ENCODE measurements at places on chromosomes 5 and 9.

GRCh38 chr5:169333518-169333917 lies 32.6 kb upstream of the SLIT3 start:
- DNase-seq = no peak

DNA sequence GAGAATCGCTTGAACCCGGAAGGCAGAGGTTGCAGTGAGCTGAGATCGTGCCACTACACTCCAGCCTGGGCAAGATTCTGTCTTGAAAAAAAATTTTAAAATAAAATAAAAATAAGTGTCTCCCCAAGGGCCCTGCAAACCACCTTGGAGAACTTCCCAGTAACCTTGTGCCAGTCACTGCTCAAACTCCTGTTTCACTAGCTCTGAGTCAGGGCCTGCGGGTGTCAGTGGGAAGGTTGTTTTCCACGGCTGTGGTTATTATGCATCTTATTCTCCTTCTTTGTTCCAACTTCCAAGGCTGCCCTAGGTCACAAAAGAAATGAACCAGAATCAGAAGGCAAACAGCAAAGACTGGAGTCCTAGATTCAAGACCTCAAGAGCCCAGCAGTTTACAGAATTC lies 246.7 kb downstream of the ADAMTSL1 start:
- peak; percentile 60 for DNase-seq

- DNase-seq = peak; percentile 30
Observed at GRCh38 chr9:136791516-136792276, 552 bp downstream of the TMEM141 start.

- DNase-seq = no peak
Observed at GRCh38 chr9:38405785-38406184, 13.3 kb downstream of the ALDH1B1 start.

DNA sequence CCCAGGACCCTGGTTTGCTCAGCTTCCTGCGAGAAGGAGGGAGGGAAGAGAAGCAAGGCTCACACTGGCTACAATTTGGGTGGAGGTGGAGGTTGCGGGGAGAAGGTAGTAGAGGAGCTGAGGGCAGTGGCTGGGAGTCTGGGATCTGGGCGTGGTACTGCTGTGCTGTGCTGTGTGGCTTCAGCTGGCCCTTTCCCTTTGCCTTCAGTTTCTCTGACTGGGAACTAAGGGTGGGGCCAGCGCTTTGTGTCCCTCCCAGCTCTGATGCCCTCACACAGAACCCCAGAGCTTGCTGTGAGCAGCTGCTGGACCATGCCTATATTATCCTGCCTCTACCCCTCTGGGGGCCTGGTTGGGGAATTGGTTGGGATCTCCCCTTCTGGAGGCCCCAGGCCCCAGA lies 60.9 kb downstream of the RGS3 start:
- no peak for DNase-seq

- no peak for DNase-seq
Observed at GRCh38 chr5:57370376-57370775, 112.2 kb downstream of the ACTBL2 start.

DNA sequence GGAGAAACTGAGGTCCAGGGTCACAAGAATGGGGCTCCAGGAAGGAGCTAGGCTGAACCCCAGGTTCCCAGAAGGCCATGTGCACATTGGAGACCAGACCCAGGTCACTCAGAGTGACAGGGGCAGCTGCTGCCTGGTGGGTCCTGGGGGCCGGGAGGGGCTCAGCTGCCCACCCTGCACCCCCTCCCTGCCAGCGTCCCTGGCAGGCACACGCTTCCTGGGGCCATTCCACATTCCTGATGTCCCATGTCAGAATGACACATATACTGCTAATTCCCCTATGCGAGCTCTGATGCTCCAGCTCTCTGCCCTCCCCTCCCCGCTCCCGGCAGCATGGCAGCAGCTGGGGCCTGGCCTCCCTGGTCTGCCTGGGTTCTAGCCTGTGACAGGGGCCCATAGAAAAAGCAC lies 14.0 kb downstream of the FGFR4 start:
- no peak for DNase-seq

GRCh38 chr9:84937581-84937980 lies 268.1 kb downstream of the NTRK2 start:
- DNase-seq = no peak

GRCh38 chr5:108556441-108557145 lies 174.7 kb upstream of the FBXL17 start:
- DNase-seq = no peak

DNA sequence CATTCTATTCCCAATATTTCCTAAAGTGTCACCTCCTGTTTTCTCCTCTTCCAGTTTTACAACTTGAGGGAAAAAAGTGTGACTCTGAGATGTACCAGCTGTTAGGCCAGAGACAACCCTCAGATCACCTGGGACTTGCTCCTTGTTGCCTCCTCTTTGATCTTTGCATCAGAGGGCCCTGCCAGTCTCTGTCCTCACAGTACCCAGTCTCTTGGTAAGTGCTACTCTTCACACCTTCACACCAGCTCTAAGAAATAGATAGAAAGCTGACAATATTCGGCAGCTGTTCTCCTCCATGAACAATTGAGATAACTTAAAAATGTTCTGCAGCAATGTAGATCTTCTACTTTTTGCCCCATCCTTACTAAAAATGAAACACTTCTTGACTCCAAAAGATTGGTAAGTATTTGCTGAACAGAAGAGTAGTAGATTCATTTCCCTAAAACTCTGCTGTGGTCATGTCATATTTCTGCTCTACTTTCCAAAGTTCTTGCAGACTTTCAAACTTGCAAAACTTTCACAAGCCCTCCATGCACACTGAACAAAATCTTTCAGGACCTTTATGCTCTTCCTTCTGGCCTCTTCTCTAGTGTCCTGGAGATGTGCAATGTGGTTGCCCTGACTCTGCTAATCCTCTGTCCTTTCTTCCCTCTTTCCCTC lies 188.6 kb downstream of the SNX18 start:
- DNase-seq = no peak

GRCh38 chr9:135619599-135619886 lies 19.8 kb downstream of the GLT6D1 start:
- no peak for DNase-seq

DNA sequence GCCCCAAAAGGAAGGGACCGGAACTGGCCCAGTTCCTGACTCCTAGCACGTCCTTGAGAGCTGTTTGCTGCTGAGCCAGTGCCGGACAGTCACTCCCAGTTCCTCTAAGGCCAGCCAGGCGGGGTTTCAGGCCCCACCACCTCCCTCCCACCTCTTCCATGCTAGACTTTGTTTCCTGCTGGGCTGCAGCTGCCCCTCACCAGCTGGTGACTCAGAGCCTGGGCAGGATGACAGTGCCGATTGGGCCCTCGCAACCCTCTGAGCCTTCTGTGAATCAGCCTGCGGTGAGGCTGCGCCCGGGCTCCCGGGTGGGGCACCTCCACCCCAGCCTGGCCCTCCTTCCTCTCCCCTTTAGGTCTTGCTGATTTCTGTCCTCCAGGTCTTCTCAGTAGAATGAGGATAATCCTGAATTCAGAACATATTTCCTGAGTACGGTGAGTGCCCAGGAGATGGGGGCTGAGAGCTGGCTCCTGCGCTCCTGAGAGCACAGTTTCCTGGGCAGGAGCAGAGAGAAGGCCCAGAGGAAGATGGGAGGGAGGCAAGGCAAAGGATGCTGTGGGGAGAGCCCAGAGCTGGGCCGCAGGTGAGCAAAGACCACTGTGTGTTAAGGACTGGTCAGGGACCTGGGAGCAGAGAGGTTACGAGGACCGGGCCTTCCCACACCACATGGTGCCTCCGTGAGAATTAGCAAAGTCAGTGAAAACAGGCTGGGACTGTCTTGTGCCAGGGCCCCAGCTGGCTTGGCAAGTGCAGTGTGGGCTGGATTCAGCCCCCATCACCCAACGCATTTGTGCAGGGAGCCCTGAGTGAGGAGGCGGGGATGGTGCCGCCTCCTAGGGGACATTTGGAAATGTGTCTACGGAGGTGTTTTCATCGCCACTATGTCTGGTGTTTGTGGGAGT lies 32.9 kb upstream of the STXBP1 start:
- DNase-seq = peak; percentile 89

GRCh38 chr5:111975133-111975532 lies 218.1 kb upstream of the NREP start:
- DNase-seq = no peak

DNA sequence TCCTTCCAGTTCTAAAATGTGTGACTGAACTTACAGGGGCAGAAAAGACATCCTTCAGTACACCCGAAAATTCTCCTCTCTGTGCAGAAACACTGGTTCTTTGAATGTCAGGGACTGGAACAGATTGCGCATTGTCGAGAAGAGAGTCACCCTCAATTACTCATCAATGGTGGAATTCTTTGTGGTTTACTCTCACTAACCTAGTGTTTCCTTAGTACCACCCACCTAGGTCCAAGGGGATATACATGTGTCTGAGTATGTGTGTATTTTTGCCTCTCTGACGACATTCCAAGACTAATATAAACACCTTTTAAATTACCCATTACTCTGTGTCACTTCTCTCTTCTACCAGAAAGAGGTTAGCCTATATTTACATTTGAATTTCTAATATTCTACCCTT lies 660.8 kb downstream of the TLE1 start:
- peak; percentile 96 for DNase-seq

GRCh38 chr5:58450811-58451629 lies 8.9 kb downstream of the PLK2 start:
- DNase-seq = peak; percentile 74

GRCh38 chr9:114178076-114178475 lies 22.7 kb downstream of the COL27A1 start:
- no peak for DNase-seq

DNA sequence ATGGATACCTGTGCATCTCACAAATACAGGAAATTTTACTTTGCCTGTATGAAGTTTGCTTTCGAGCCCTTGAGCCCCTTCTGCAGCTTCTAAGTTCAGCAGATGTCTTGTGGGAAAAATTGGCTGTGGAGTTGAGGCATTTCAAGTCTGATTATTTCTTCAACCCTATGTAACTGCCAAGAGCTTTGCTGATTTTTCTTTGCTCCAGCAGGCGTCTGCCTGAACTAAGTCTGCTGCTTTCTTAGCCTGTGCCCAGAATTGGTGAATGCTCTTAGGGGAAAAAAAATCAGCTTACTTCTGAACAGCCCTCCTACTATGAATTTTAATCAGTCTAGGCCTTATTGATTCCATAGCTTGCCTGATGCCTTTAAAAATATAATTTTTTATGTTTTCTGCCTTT lies 41.2 kb downstream of the RIC1 start:
- no peak for DNase-seq

- DNase-seq = no peak
Observed at GRCh38 chr5:113804943-113805342, 291.4 kb downstream of the YTHDC2 start.

DNA sequence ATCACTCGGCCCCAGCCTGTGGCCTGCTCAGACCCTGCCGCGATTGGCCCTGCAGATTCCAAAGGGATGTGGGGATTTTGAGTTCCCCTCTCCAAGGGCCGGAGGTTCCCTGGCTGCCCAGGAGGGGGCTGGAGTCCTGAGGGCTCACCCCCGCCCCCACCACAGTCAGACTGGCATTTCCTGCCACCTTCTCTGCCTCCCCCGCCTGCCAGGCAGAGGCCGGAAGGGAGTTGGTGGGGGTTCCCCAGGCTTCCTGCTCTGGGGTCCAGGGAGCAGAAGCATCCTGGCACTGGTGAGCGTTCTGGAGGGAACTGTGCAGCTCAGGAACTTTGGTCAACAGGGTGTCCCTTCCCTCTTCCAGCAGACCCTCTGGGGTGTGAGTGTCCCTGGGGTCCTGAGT lies 70.6 kb downstream of the RXRA start:
- peak; percentile 45 for DNase-seq

GRCh38 chr9:100990605-100991381 lies 37.7 kb upstream of the PLPPR1 start:
- no peak for DNase-seq

DNA sequence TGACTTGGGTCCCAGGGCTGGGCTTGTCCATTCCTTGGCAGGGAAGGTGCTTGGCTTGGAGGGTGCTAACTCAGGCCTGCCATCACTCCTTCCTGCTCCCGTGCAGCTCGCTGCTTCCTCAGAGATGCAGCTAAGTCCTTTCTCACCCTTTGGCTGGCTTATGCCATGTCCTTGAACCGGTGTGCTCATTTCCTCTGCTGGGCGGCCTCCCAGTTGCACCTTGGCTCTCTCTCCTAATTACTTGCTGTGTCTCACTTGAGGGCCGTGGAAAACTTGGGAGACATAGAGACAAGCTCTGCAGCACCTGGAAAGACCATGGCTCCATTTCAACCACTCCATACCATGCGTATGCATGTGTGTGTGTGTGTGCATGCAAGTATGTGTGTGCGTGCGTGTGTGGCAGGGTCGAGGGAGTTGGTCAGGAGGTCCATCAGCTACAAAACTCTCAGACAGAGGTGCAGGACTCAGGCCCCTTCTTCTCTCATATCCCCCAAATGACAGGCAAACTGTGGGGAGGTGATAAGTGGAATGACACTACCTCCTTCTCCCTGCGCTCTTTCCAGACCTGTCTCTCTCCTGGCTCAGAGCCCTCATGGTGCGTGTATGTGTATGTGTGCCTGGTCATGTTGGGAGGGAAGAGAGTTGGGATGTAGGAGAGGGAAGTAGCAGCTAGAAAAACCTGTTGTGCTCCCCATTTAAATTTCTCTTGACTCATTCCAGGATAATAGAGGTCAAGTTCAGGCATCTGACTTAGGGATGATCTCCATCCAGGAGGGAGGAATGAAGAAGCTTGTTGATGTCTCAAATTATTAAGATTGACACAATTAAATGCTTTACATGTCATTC lies 17.6 kb upstream of the MTMR12 start:
- no peak for DNase-seq

DNA sequence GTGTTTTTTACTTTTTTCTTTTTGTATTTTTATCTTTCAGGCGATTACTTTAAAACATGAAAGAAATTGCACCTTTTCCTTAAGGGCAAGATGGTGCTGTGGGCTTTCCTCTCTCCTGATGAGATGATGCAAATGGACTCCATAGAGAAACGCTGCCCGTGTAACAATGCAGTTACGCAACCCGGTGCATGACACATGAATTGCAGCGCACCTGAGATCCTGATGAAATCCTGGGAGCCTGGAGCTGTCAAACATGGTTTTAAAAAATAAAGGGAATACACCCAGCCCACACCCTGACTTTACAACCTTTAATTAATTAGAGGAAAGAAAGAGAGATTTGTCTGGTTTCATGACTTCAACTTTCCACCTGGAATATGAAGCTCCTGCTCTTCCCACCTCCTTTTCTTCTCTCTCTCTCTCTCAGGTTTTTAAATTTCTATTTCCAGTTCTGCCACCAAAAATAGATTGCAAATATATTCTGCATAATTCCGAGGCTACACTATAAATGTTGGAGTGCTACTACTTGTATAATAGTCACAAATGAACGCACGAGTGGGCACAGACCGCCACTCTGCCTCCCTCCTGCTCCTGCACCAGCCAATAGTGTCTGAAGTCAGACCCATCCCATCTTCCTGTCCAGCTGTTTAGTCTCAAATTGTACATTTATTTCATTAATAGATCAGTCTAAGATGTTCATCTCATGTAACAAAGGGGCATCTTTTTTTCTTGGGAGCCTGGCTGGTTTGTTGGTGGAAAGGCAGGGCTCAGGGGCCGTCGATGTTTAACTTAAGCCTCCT lies 179.1 kb downstream of the AUH start:
- no peak for DNase-seq

DNA sequence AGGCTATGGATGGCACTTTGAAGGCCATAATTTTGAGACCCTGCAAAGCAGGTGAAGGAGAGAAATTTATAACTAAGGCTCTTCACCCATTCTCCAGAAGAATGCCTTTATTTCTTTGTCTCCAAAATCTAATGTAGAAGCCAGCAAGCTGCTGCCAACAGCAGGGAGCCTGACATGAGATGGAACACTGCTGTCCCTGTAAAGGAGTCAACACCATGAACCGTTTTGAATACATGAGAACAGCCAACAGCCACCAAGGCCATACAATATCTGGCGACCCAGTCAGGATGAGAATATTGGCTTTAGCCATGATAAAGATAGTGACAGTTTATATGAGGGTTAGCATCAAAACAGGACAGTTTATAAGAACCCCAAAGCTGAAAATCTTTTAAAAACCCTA lies 121.2 kb upstream of the LIFR start:
- no peak for DNase-seq

- no peak for DNase-seq
Observed at GRCh38 chr5:149274939-149275338, 3.3 kb downstream of the AFAP1L1 start.

Measured in kidney glomerular epithelial cell (primary cell).